PC-9 (cell line): ENCODE measurements at places on chromosomes 1 and 21.
A peak's percentile ranks its signal among the peaks of the same experiment; 100 is the strongest.

DNA sequence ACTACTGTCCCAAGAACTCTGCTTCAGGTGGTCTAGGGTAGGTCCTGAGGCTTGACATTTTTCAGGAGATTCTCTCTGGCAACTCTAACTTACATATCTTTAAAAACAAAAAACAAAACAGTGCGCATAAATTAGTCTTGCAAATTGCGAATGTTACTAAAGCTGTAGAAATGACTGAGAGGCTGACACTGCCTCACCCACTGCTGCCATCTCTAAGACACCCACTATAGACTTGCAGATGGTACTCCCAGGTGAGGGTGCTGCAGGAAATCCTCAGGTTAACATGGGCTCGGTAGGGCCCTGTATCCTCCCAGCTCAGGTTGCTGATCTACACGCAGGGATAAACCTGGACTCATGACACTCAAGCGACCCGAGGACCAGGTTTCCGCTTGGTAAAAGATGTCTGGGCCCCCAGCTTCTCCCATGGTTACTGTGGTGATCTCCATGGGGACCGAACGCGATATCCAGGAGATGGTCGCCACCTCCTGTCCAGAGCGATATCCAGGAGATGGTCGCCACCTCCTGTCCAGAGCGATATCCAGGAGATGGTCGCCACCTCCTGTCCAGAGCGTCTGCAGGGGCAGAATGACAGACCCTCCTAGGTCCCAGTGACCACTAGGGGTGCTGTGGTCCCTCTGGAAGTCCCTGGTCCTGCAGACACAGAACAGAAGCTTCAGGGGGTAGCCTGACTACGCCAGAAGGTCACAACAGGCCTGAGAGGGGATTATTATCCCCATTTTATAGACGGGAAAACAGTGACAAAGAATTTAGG is 16.2 kb upstream of the LY9 start:
- no peak overlapping the region for H3K27ac ChIP-seq
- H3K4me1 ChIP-seq, result peaks cover 34% of the 10 kb centered on the region
- no peaks in the 10 kb centered on the region for H3K27me3 ChIP-seq
- H3K4me3 ChIP-seq, result no peak overlapping the region
- H3K36me3 ChIP-seq, result no peaks in the 10 kb centered on the region
- no peak for DNase-seq

- peaks cover 36% of the 10 kb centered on the region for H3K4me1 ChIP-seq
- no peaks in the 10 kb centered on the region for H3K36me3 ChIP-seq
- no peak for DNase-seq
- no peak overlapping the region for H3K27ac ChIP-seq
- H3K27me3 ChIP-seq, result no peaks in the 10 kb centered on the region
Measured at GRCh38 chr21:42505090-42505726, 8.4 kb upstream of the SLC37A1 start.

GRCh38 chr1:178607718-178608408 is 95.0 kb downstream of the TEX35 start:
- H3K27ac ChIP-seq, result peak overlapping the region; percentile 92
- H3K27me3 ChIP-seq, result no peaks in the 10 kb centered on the region
- H3K4me1 ChIP-seq, result peaks cover 44% of the 10 kb centered on the region
- H3K4me3 ChIP-seq, result no peak overlapping the region
- no peaks in the 10 kb centered on the region for H3K36me3 ChIP-seq

GRCh38 chr1:39575191-39576015 is 1.2 kb downstream of the PABPC4 start:
- no peaks in the 10 kb centered on the region for H3K27me3 ChIP-seq
- H3K4me3 ChIP-seq, result peak overlapping the region; percentile 76
- DNase-seq, result peak; percentile 33

GRCh38 chr1:43265431-43265830 is 4.4 kb upstream of the TMEM125 start:
- H3K27ac ChIP-seq, result no peak overlapping the region
- no peak overlapping the region for H3K4me3 ChIP-seq
- peaks cover 13% of the 10 kb centered on the region for H3K4me1 ChIP-seq
- DNase-seq, result no peak
- no peaks in the 10 kb centered on the region for H3K27me3 ChIP-seq
- H3K36me3 ChIP-seq, result no peaks in the 10 kb centered on the region
